Fibroblast of skin of left quadriceps (primary cell): ENCODE measurements at places on chromosomes 6 and 20.

- no peak for DNase-seq
Observed at GRCh38 chr6:165146456-165146855, 162.9 kb downstream of the C6orf118 start.

DNA sequence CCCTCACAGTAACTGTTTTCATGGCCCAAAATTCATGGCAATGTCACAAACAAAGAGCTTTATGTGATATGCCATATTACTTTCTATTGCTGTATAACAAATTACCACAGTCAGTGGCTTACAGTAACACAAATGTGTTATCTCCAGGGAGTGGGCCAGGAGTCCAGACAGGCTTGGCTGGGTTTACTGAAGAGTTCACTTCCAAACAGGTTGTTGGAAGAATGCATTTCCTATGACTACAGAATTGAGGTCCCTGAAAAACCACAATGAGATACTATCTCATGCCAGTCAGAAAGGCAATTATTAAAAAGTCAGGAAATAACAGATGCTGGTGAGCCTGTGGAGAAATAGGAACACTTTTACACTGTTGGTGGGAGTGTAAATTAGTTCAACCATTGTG is 431.9 kb downstream of the PKHD1 start:
- no peak for DNase-seq

GRCh38 chr6:30761791-30762429 is 17.6 kb upstream of the IER3 start:
- no peak for DNase-seq

DNA sequence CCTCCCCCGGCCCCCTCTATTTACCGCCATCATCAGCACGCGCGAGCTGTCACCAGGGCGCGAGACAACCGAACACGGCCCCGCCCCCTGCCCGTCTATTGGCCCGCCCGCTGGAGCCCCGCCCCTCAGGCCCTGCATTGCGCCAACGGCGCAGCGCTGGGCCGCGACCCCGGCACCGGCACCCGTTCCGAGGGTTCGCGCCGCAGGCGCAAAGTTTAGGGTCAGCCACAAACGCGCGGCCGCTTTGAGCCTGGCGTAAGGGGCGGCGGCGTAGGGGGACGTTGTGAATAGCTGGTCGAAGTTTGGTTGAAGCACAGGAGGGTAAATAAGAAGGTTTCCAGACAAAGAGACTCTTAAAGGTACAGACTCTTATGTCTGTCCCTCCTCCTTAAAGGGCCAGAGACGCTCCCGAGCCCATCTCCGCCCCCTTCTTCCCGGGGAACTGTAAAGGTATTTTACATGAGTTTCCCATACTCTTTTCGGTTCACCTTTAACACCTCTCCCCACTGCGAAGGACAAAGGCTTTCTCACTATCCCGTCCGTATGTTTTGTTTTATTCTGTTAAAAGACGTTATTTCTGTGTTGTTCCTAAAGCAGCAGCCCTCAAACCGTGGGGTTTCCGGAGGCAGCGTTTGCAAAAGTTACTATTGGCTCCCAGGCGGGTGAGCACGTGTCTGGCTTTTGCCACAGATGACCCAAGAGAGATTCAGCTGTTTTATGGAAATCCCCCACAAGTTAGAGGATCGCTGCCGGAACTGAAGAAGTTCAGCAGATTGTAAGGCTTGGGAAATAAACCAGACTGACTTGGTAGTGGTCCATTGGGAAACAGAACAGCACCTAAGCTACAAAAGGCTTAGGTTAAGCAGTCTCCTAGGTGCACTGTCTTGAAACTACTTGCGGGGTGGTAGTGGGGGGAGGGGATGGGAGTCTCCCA is at the start of gene USP49:
Gene USP49 (minus strand): TSS at position 76 of the 934 bp plus-strand sequence. CDS start 88,392 bp downstream, outside the sequence.
- DNase-seq: peak; percentile 58

GRCh38 chr6:170114956-170115855 is 175.7 kb downstream of the DLL1 start:
- DNase-seq: no peak

DNA sequence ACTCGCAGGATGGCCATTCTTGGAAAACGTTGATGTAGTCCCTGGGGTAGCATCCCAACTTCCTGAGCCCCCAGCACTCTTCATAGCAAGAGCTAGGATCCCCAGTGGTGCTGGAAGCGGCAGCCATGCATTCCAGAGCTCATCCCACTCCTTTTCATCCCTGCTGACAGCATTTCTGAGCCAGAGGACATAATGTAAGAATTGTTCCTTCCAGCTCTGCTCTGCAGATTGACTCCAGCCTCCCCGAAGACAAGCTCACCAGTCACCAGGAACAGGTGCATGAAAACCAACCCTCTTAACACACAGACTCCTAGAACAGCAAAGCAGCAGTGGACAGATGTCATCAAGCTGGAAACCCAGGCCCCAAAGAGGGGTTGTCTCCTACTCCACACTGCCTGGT is 3.8 kb downstream of the SLC13A3 start:
- DNase-seq: no peak

DNA sequence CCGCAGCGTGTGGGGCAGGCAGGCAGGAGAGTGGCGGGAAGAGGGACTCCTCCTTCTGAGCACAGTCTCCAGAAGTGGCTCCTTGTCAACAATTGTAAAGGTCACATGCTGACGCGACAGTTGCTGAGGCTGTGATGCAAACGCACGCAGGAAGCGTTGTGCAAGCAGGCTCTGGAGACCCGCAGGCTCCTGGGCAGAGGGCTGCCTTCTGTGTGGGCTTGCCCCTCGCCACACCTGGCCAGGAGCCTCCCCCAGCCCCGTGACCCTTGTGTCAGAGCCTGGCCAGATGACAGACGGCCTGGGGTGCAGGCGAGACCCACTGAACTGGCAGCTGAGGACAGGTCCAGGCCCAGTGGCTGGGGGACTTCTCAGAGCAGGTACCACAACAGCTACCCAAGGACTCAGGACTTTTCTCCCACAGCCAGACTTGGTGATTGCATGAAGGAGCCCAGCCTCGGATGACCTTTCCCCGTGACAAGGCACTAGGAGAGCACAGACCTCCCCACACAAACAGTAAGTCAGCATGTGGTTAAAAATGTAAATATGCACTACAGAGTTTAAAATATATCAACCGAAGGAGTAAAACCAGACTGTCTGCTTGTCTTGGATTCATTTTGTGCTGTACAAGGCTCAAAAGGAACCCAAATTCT is 222.1 kb upstream of the RREB1 start:
- DNase-seq: no peak

DNA sequence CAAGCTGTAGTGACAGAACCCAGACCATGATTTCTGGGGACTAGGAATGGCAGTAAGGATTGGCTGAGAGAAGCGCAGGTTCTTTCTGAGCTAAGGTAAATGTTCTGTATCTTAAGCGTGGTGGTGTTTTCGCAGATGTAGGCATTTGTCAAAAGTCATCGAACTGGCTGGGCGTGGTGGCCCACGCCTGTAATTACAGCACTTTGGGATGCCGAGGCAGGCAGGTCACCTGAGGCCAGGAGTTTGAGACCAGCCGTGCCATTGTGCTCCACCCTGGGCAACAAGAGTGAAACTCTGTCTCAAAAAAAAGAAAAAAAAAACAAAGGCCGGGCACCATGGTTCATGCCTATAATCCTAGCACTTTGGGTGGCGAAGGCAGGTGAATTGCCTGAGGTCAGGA is 40.7 kb upstream of the EYA2 start:
- DNase-seq: no peak

DNA sequence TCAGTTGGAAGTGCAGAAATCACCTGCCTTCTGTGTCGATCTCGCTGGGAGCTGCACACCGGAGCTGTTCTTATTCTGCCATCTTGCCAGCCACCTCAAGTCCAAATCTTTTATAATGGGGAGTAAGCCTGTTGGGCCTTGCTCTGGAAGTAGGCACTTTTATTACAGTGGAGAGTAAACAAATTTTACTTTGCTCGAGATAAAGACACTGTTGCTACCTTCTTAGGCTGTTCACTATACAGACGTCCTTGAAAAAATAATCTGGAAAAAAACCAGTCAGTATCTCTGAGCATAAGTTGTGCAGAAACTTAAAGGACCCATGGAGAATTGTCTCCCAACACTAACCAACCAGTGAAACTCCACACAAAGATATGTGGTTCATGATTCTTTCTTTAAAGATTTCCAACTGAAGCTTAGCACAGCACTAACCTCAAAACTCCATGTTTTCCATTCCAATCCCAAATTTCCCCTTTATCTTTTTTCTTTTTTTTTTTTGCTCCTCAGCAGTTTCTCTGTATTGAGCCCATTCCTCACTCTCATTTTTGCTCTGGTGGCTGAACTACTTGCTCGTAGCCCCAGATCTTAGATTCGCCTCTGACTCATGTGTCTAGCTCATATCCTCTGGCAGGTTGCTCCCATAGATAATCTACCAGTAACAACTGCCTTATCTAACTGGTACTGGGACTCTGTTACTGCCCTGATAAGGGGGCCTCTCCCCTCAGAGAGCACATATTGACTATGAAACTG is 34.3 kb upstream of the COL9A1 start:
- DNase-seq: no peak

DNA sequence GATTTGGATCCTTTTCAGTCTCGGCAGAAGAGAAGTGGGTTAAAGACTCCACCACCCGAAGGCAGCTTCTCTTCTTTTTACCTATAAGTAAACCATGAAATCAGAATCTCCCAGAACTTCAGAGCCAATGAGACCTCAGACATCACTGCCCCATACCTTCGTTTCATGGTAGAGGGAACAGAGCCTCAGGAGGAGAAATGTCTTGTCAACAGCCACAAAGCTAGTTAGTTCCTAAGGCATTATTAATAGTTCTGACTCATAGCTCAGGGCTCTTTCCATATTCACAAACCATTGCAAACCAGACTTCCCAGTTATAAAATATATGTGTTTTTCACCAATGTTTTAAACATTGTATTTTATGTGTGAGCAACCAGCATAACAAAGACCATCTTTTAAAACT is 118.7 kb upstream of the RIPOR2 start:
- DNase-seq: peak; percentile 51

GRCh38 chr6:101178748-101179147 is 214.8 kb upstream of the GRIK2 start:
- no peak for DNase-seq

GRCh38 chr6:160013987-160014868 is 45.3 kb downstream of the IGF2R start:
- DNase-seq: no peak

- no peak for DNase-seq
Observed at GRCh38 chr6:8889514-8889913, 454.2 kb upstream of the SLC35B3 start.

- no peak for DNase-seq
Observed at GRCh38 chr6:51571168-51571567, 516.2 kb downstream of the PKHD1 start.

DNA sequence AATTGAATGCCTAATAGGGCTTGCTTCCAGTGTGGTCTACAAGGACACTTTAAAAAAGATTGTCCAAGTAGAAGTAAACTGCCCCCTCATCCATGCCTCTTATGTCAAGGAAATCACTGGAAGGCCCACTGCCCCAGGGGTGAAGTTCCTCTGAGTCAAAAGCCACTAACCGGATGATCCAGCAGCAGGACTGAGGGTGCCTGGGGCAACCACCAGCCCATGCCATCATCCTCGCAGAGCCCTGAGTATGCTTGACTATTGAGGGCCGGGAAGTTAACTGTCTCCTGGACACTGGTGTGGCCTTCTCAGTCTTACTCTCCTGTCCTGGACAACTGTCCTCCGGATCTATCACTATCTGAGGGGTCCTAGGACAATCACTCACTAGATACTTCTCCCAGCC is 411.5 kb downstream of the TENT5A start:
- no peak for DNase-seq

GRCh38 chr20:58985656-58986055 is 4.6 kb downstream of the NELFCD start:
- no peak for DNase-seq

DNA sequence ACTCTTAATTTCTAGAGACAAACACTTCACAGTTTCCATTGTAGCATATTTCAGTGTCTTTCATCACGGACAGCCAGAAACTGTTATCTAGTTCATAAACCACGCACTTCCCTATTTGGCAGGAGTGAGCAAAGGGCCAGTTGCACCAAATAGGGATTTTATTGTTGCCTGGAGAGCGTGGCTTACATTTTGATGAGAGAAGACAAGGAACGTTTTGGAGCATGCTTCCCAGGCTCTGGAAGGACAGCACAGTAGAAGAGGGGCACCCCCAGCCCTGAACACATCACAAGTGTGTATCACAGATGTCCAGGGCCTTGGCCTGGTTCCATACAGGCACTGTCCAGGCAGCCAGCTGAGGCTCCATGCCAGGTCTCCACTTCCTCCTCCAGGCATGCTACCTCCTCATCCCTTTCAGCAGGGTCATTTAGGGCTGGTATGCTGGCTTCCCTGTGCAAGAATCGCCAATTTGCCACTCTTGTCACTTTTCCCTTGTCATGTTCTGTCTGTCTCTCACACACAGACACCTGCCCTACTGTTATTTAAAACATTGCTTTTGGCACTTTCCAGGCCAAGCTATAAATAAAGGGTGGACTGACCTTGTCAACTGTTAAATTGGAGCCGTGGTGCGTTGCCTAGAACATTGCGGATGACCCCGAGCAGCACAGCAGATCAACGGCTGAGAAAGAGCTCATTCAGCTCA is 235.0 kb upstream of the GMDS start:
- DNase-seq: no peak

GRCh38 chr6:11161031-11161956 is 49.8 kb upstream of the ERVFRD-1 start:
- DNase-seq: no peak

GRCh38 chr6:36920049-36920448 is 34.3 kb downstream of the C6orf89 start:
- DNase-seq: no peak

- DNase-seq: no peak
Observed at GRCh38 chr6:147390909-147391536, 117.5 kb upstream of the SAMD5 start.
